ENCODE measurements at places on chromosomes 6 and 20.

- DNase-seq, result no peak
Measured at GRCh38 chr6:36289281-36289878, 19.5 kb downstream of the PNPLA1 start.

GRCh38 chr6:528989-529388 is 127.9 kb downstream of the HUS1B start:
- no peak for DNase-seq

- DNase-seq, result no peak
Measured at GRCh38 chr6:145327586-145327985, 407.7 kb downstream of the EPM2A start.

DNA sequence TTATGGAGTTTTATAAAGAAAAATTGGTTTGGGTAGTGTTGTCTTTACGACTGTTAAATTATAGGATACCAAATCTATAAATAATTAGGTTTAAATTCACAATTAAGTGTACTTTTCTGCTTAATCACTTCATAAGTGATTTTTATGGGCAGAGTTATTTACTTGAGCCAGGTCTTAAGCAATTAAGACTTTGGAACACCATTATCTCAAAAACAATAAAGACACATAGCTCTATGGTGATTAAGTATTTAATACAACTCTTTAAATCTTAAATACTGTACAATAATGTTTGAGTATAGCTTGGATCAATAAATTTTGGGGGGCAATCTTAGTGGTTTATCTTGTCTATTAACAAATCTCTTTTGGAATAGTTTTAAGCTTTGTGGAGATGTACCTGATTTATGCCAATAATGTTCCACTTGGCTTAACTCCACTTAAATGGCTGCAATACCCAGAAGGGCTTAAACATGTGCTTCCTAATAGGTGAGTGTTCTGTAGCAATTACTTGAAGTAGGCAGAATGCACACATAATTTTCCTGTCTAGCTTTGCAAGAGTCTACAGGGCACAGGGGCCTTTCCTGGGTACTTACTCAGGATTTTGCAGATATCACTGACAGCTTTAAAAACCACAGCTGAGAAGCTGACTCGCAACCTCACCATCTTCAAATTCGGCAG is 7.5 kb downstream of the FERMT1 start:
- DNase-seq, result no peak

- DNase-seq, result no peak
Measured at GRCh38 chr6:152695372-152696045, 2.2 kb upstream of the MYCT1 start.

- DNase-seq, result no peak
Measured at GRCh38 chr6:87993356-87993755, 54.3 kb upstream of the SPACA1 start.

GRCh38 chr6:20997143-20997769 is 463.0 kb downstream of the CDKAL1 start:
- DNase-seq, result no peak

DNA sequence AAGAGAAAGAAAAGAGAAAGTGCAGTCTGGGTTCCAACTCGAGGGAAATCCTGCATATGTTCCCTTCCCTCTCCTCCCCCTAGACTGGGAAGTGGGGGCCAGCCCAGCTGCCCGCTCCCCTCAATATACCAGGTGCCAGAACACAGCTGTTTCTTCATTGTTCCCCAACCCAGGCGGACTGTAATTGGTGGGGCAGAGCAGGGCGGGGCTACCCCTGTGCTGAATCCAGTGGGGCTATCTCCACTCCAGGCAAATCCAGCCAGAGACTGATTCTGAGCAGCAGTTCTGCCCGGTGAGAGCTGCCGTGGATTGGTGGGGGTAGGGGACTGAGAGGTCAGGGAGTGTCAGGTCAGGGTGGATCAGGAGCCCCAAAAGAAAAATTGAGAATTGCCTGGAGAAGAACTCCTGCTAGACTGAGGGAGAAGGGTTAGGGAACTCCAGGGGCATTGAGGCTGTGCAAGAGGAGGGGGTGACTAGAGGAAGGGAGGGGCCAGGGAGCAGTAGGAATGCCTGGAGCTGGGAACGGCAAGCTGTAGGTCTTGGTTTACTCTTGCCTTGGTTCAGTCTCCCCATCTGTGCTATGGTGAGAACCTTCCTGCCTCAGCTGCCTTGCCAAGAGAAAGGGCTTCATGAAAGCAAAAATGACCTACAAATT is at the start of gene MYMX:
MYMX (plus strand) TSS at position 250 of the 655 bp plus-strand sequence. CDS start 546 bp downstream, outside the sequence.
- DNase-seq, result no peak
